ENCODE measurements at places on chromosomes 5 and 9.

DNA sequence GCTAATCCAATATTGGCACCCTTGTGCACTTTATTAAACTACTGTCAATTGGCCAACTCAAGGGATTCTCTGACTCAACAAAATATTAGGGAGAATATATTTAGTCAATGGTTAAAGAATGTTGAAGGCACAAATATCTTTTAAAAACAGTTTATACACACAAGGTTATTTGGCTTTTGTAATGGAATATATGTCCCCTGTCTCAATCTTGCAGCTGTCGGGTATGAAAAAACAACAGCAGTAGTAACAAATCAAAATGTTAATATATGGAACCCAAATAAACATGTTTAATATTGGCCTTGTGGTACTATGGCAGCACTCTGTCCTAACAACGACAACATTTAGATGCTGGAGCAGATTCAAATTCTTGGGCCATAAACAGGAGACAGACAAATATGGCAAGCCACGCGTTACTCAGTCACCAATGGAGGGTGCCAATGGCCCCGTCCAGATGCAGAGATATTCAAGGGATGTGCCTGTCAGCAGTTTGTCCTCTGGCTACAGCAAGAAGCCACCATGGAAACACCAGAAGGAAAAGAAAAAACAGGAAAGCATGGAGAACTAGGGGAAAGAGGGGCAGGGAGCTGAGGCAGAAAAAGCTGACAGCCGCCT, 342.0 kb downstream of the NDUFS4 start:
- no peak for DNase-seq

- no peak for DNase-seq
These were observed 21.3 kb downstream of the STXBP1 start for GRCh38 chr9:127633216-127633862.

GRCh38 chr9:81517954-81518353, 171.4 kb downstream of the TLE1 start:
- no peak for DNase-seq

- no peak for DNase-seq
These were observed 4.2 kb upstream of the SEMA4D start for GRCh38 chr9:89502038-89502601.

- no peak for DNase-seq
These were observed 31.5 kb downstream of the DDX31 start for GRCh38 chr9:132638240-132638639.

GRCh38 chr9:108395421-108395820, 460.4 kb downstream of the ACTL7B start:
- no peak for DNase-seq

GRCh38 chr9:126055381-126055985, 271.1 kb upstream of the MVB12B start:
- DNase-seq, result no peak

DNA sequence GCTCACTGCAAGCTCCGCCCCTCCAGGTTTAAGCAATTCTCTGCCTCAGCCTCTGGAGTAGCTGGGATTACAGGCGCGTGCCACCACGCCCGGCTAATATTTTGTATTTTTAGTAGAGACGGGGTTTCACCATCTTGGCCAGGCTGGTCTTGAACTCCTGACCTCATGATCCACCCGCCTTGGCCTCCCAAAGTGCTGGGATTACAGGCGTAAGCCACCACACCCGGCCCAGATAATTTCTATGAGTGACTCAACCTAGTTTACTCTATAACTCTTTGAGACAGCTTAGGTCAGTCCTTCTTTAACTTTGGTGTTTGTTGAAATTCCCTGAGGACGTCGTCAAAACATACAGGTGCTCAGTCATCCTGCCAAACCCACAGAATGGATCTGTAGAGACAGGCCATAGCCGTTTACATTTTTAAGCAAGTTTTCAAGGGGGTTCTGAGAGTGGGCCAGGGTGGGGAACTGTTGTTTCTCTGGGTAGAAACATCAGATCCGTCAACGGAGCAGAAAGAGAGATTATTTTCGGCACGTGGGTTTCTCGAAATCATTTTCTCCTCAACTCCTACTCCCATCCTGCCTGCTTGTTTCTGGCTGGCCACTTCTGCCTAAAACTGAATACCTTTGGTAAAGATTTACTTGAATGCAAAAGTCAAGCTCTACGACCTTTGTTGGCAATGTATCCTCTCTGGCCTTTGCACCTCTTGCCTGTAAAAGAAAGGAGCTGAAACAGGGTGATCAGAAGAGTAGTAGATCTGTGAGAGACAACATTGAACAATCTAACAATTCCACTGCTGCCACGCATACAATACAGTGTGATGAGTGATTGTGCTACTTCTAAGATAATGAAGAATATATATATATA, 6.0 kb upstream of the BOD1 start:
- no peak for DNase-seq

All from stimulated activated CD8-positive, alpha-beta memory T cell treated with anti-CD3 and anti-CD28 coated beads, Interleukin-7, amount 100 ng/mL, for 1 hour (primary cell).